HuH-7 (cell line): ENCODE measurements at places on chromosomes 2 and 18.

GRCh38 chr2:203605302-203605701, 70.2 kb upstream of the RAPH1 start:
- peak; percentile 43 for DNase-seq

DNA sequence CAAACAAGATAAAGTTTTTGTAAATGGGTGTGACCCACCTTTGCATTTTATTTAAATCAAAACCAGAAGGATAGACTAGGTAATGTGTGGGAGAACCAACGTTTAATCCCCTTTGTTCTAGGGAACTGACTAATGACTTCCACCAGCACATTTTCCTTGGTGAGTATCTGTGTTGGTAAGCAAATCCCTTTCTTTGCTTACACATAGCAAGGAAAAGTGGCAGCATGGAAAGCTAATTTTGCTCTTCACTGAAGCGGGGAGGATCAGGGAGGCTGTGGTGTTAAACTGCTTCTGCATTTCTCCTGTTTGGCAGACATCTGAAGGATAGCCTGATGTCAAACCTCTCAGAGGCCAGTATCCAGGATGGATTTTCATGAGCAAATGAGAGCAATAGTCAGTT, 331.1 kb downstream of the PTPRM start:
- DNase-seq, result no peak

- no peak for DNase-seq
Observed at GRCh38 chr2:58241546-58241864, 380 bp upstream of the FANCL start.

- DNase-seq, result no peak
Observed at GRCh38 chr2:239752951-239753350, 272.2 kb downstream of the NDUFA10 start.

- no peak for DNase-seq
Observed at GRCh38 chr2:109645412-109646184, 31.4 kb downstream of the SOWAHC start.

DNA sequence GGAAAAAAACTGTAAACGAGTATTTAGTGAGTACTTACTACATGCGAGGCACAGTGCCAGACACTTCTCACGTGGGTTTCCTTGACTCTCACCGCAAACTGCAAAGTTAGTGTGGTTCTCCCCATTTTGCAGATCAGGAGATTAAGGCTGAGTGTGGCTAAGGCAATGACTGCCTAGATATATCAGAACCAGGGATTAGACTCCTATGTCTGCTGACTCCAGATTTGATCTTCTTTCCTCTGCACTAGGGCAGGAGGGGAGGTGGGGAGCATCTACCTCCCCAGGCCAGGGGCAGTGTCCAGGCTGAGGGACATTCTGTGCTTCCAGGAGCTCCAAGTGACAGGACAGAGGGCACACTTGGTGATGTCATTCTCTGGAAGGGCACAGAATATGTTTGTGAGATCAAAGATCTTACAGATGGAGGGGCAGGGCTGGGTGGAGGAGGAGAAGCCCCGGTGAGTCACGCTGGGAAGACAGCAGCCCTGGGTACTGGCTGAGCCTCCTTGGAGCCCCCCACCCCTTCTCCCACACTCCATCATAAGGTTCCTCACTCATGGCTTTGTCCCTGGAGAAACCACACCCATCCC, 92.4 kb downstream of the RHOB start:
- no peak for DNase-seq

GRCh38 chr2:205787761-205788160, 105.5 kb downstream of the NRP2 start:
- no peak for DNase-seq

GRCh38 chr18:11739893-11740292, 50.8 kb downstream of the GNAL start:
- no peak for DNase-seq

DNA sequence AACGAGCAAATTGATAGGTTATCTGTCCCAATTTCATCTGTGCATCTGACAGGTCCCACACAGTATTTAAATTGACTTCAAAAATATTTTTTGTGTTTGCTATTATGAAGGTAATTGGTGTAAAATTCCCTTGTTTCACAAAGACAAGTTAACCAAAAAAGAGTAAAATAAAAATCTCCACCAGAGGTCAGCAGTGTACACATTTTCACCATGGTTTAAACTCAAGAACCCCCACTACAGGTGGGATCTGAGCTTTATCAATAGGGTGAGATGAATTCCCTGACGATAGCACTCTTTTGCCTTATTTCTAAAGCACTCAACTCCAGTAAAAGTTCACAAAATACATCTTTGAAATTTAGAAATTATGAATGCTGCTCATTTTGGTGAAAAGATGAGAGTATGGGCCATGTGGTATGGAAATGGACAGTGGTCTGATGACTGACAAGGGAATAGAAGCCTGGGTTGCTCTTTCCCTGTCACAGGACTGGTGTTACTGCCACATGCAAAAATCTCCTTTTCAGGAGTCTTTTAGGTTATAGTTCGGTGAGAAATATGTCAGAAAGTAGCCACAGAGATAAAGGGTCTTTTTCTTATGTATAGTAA, 68.0 kb downstream of the SERPINB8 start:
- DNase-seq, result peak; percentile 63

DNA sequence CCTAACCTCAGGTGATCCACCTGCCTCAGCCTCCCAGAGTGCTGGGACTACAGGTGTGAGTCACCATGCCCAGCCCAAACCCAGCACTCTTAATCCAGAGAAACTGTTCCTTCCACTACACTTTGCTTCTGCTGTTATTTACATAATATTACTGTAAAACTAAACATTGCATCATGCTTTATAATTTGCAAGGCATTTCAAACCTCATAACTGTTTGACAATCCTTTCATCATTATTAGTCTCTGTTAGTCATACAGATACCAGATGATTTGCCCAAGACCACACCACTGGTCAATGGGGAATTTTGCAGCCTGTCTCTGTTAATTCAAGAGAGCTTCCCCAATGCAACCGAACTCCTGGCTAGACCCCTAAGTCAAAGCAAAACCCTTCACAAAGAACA, 338.3 kb downstream of the ALK start:
- DNase-seq, result no peak

DNA sequence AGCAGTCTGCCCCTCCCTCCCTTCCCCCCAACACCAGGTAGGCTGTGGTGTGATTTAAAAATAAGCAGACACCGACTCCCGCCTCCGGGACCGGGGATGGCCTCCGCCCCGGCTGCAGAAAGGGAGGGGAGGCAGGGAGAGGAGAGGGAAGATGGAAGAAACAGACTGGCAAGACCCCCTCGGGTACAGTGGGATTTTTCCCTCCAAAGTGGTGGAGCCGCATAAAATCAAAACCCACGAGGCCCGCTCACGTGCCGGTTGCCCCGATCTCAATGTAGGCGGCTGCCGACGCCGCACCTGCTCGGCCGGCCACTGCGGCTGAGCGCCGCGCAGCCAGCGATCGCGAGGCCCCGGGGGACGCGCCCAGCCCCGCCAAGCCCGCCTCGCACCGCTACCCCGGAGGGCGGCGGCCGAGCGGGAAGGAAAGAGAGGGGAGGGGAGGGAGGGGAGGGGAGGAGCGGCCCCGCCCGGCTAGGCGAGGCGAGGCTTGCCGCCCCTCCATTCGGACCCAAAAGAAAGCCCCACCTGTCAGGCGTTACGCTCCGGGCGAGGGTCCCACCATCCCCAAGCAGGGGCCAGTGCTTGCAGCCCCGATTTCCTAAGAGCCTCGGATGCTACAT, 811 bp downstream of the ADD2 start:
- no peak for DNase-seq

DNA sequence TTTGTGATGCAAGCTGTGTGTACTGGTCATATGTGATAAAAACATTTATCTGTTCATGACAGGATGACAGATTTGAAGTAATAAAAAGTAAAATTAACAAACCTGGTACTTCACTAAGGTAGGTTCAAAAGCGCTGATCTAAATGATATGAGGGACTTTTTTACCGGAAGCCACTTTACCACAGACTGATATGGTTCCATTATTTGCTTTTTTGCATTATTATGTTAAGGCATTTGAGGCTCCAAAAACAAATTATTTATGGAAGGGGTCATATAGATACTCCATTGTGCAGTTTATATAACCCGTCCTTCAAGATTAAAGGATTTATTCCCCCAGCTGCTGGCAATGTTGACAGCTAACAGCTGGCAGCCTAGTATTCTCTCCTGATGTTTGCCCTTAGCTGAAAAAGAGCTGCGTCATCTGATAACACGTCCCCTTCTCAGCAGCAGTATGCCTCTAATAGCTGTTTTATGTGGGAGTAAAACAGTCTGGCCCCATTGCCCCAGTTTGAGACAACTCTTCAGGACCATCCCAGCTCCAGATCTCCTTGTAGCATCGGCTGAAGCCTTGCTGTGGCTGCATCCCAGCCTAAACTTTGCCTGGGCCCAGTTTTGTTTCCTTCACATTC, 84.8 kb upstream of the XIRP2 start:
- DNase-seq, result peak; percentile 4

DNA sequence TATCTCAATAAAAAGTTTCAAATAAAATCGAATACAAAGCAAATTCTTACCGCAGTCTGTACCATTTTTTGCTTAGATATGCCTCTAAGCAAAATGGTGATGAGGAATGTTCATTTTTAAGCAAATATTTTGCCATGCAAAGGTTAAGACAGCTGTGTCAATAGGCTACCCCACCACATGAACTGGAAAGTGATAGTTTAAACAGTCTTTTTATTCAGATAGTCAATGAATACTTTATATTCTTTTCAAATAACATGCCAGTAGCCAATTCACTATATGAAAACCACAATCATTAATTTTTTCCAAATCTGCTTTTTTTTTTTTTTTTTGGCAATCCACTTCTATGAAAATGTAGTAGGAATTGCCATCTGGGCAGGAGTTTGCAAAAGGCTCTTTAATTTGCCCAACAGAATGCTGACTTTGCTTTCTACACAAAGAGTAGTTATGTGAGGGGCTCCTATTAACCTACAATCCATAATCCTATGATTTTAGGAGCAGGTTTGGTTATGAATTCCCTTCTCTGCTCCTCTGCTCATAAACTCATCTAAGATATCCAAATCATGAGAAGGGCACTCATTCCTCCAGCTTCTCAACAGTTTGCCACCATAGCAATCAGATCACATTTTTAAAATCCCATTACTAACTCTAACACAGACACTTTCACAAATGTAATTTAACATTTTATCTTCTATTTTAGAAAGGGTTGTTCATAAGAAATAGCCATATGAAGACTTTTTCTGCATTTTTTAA, 69.2 kb downstream of the SLC40A1 start:
- no peak for DNase-seq

DNA sequence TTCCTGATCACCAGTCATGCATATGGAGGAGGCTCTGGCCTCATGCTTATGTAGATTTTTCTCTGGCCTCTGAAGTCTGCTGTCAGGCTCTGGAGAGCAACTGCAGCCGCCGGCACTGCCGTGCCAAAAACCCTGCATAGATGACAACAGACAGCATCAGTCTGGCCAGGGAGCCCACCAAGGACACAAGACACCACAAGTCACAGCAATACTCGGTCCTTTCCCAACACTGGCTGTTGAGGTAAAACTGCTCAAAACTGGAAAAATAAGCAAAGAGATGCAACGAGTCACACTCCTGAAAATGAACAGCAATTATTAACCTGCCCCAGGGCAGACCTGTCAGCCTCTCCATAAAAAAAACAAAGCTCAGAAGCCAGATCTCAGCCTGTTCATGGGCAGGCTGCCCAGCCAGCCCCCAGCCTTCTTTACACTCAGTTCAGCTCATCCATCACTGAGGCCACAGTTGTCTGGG, 186.0 kb upstream of the RAB6C start:
- no peak for DNase-seq

GRCh38 chr2:68436270-68436669, 30.8 kb downstream of the FBXO48 start:
- no peak for DNase-seq

DNA sequence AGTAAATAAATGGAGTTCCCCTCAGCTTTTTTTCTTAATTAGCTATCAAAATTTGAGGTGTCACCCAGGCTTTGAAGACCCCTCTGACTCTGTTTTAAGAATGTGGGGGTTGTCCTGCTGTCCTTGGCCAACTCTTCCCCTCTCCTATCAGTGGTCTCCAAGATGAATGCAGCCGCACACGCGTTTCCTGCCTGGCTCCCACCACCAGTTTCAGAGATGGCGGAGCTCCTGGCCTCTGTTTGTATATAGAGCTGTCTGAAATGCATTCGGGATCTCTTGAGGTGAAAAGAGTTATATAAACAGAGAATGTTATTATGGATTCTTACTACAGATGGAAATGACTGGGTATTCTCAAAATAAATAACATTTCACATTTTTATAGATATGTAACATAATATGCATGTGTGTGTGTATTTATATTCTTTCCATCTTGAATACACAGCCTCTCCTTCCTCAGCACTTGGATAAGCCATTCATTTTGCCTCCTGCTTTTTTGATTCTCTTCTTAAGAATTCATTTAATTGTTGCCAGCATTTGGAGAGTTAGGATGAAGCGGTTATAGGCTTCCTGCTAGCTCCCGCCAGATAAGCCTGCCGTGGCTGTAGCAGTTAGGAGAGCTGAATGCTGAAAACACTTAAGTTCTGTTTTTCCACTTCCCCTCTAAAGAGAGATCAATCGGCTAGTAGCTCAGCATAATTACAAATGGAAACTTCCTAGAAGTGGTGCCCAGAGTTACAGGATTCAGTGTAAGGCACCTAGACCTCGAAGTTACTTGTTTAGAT, 659.3 kb upstream of the FANCL start:
- DNase-seq, result no peak

DNA sequence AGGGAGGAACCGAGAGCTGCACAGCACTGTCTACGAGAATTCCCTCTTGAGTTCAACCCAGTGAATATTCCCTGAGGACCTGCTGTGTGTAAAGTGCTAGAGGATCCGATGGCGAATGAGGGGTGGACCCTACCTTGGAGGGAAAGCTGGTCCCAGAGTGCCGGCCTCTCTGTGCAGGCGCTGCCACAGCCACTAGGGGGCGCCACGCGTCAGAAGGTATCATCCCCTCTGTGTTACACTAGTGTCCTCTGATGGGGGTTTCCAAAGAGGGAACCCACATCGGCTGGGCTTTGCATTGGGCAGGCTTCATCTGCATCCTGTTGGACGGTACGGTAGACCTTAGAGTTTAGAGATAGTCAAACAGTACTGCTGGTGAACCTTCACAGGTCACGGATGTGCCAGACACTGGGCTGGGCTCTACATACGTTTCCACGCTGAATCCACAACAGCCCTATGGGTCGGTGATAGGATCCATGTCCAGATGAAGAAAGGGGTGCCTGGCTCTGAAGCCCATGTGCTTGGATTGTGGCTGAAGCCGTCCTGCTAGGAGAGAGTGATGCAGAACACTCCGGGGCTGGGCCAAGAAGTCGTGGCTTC, 39.0 kb downstream of the COA5 start:
- DNase-seq, result peak; percentile 98

DNA sequence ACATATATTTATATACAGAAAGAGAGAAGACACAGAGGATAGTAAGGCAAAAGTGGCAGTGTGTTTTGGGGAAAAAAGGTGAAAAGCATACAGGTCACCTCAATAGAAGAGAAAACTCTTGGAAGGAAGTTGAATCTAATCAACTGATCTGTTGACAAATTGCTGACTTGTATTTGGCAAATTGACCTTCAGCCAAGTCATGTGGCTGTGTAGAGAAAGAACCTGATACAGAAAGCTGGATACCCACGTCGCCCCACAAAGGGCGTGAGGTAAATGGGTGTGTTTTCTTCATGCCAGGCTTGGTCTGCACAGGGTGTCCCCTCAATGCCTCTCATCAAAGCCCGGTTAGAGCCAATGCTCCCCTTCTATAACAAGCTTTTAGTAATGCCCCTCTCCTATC, 230.0 kb upstream of the KLHL29 start:
- DNase-seq, result no peak
